ENCODE measurements at places on chromosomes 16 and 17.

DNA sequence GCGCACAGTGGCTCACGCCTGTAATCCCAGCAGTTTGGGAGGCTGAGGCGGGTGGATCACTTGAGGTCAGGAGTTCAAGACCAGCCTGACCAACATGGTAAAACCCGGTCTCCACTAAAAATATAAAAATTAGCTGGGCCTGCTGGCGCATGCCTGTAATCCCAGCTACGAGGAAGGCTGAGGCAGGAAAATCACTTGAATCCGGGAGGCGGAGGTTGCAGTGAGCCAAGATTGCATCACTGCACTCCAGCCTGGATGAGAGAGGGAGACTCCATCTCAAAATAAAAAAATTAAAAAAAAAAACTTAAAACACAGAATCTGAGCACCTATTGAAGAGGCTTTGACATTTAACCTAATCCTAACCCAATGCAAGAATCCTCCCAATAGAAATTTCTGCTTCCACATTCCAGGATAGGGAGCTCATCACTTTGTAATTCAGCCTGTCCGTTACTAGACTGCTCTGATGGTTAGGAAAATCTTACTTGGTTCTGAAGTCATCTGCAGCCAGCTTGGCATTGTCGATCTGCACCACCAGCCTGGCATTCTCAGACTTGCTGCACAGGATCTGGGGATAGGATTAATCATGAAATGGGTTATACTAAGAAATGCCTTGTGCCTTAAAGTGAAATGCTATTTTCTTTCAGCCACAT, 2.1 kb downstream of the KRT33B start:
- no peak for DNase-seq

DNA sequence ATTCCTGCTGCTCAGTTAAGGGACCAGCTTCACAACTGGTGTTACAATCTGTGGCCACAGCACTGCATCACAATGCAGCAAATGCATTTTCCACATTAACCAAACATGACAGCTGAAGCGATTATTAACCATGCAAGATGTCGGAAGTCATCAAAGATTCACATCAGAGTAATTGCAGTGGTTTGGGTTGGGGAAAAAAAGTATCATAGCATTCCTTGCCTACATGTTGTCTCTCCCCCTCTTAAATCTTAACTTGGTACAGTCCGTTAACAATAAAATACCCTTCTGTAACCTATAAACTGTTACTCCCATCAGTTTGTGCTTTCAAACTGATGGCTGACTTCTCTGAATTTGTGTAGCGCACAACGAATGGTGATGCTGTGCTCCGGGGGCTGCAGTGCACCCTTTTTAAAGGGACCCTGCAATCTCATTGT, 51.6 kb downstream of the NUP93 start:
- DNase-seq: no peak

GRCh38 chr16:63742150-63742549, 1379.7 kb downstream of the CDH11 start:
- no peak for DNase-seq

DNA sequence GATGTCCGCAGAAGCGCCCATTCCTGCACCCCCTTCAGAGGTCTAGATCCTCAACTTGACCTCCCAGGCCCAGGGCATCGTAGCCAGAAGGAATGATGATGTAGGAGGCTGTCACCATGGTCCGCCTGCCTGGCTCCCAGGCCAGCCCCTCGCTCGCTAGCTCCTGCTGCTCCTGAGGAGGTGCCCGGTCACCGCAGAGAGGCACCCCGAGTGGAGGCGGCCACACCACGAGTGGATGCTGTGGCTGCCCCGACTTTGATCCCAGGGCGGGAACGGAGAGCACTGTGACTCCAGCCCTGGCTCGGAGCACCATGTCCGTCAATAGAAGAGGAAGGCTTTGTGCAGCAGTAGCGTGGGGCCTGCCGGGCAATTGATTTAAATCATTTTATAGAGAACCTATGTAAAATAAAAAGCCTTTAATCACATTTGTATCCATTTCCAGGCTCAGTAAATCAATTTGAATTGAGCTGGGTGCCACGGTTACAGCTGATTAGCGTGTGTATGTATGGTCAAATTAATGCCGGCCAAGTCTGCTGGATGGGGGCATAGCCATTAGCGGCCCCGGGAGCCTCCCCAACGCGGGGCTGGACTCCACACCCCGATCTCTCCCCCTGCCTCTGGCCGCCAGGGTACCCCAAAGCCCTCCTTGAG, 122.6 kb upstream of the GSE1 start:
- DNase-seq: no peak

DNA sequence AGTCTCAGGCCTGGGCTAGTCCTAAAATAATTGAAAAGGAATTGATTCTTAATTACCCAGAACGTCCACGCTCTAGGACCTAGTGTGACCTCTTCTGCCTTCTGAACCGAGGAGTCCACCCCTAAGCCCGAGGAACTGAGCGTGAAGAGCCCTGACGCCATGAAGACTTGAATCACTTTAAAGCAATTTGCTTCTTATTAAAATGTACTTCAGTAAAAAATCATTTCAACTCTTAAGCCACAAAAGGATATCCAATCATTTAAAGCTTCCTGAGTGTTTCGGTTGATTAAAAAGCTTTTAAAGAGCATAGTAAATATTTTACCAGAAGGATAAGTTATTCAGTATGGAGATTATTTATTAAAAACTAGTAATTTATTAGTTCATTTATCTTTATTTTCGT, 11.6 kb downstream of the HSBP1 start:
- no peak for DNase-seq

GRCh38 chr16:50573947-50574744, 25.9 kb downstream of the NKD1 start:
- DNase-seq: no peak

DNA sequence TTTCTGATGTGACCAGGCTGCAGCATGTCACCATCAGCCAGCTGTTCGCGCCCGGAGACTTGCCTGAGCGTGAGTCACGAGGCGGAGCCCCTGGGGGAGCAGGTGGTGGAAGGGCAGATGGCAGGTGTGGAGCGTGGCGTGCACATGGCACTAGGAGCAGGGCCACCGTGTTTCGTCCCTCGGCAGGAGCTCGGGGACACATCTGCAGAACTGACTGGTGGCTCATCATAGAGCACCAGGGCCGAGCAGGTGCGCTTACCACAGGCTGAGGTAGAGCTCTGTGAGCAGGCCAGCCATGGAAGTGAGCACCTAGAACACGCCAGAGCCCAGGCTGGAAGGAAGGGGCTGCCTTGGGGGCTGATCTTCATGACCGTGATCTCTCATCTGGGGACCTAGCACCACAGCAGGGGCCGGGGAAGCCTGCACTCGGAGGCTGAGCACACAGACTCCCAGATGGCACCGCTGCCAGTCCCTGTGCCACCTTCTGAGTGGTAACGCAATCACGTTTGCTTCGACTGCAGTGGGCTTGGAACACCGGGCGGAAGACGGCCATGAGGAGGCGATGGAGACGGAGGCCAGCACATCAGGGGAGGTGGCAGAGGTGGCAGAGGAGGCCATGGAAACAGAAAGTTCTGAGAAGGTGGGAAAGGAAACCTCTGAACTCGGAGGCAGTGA, 61.8 kb upstream of the ENDOV start:
- DNase-seq: no peak

Measured in keratinocyte (primary cell).